GM10248 (cell line): ENCODE measurements at places on chromosomes 5 and 9.

DNA sequence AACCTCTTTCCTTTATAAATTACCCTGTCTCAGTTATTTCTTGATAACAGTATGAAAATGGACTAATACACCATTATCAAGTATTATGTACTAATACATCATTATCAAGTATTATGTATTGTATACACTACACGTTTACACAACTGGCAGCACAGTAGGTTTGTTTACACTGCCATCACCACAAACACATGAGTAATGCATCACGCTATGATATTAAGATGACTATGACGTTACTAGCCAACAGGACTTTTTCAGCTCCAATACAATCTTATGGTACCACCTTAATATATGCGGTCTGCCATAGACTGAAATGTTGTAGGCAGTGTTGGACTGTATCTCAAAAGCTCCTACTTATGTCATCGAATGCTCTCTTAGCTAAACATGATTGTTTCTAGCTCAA is 28.2 kb downstream of the PRELID2 start:
- DNase-seq: no peak

DNA sequence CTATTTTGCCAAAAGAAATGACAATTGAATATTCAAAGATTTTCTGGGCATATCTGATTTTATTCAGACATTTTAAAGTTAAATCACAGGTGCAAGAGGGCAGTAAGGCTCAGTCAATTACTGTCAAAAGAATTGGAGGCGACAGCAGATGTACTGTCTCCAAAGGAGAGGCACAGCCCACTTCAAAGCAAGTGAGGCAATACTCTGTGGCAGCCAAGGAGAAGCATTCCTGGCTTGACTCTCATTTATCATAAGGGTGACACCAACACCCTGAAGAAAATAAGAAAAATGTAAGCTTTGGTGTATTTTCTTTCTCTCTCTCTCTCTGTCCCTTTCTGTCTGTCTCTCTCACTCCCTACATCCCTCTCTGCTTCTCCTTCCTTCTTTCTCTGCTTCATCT is 93.3 kb downstream of the SVEP1 start:
- no peak for DNase-seq

DNA sequence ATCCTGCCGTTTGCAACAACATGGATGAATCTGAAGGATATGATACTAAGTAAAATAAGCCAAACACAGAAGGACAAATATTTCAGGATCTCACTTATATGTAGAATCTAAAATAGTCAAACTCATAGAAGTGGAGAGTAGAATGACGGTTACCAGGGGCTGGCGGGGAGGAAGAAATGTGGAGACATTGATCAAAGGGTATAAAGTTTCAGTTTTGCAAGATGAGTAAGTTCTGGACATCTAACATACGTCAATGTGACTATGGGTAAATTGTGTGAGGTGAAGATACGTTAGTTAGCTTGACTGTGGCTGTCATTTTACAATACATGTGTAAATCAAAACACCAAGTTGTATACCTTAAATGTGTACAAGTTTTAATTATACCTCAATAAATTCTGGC is 200.3 kb downstream of the SNX18 start:
- no peak for DNase-seq

DNA sequence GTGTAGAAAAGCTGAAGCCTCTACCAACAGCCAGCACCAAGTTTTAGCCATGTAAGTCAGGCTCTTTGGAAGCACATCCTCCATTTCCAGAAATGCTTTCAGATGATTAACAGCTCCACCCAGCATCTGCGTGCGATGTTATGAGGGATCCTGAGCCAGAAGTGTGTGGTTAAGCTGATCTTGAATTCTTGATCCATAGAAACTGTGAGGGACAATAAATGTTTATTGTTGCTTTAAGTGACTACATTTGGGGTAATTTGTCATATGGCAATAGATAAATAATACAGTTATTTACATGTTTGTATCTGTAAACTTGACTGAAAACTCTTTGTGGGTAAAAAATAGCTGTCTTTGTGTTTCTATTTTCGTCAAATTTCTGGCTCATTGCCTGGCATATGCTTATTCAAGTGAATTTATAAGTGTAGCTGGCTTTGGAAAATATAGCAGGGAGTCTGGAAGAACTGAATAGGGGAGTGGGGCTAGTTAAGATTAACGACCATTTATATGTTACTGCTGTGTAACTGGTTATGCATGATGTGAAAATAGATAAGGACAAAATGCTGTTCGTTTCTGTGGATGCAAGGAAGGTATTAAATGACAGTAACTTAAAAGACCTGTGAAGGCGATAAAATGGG is 234.1 kb downstream of the LRRC70 start:
- no peak for DNase-seq

DNA sequence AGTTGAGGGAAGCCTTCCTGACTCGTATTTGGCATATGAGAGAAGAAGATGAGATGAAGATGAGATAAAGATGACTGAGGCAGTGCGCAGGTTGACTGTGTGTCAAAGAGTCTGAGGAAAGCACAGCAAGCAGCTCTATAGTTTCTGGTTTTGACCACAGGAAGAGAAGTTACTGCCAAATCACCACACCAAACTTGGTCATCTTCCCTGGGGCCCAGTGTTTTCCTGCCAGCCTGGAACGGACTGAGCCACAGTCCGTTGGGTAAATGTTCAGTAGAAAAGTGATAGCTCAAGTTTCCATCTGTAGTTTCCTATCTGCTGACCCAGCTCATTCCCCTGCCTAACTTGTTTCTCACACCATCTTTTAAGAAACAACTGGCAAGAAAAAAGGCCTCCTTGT is 80.7 kb upstream of the ADAMTS19 start:
- DNase-seq: no peak

GRCh38 chr5:61626639-61627282 is 294.7 kb downstream of the ZSWIM6 start:
- peak; percentile 23 for DNase-seq

DNA sequence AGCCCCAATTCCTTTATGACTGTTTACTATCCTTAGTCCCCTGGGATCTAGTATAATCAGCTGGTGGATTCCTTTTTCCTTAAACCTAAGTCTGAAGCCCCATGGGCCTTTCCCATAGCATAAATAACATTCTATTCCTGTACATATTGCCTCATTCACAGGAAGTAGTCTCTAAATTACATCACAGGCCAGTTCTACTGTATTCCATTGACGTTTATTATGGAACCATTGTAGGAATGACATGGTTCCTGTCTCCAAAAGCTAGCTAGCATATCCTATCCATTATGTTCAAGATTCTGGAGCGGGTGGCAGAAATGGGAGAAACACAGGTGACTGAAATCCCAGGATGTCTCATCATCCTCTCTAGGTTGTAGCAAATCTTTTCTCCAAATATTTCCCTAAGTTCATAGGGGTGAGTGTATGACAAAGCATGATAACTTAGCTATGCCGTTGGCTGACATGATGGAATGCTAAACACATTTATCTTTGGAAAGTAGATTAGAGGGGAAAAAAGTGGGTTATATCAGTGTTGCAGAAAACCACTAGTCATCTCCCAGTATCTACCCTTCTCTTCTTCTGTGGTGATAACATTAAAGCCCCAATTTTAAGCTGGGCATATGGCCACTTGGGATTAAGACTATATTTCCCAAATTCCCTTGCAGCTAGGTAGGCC is 140.1 kb downstream of the FGF1 start:
- no peak for DNase-seq

GRCh38 chr5:56862909-56863308 is 46.5 kb upstream of the SETD9 start:
- DNase-seq: no peak
